ENCODE measurements at places on chromosomes 7 and 10. TPM values are rescaled to one million over a fixed set of nuclear protein-coding genes. Genes with fewer than 3 reads are reported as not detected.

Gene CALCR
- not detected for total RNA-seq

Gene PLOD3
- total RNA-seq, result 67.4 TPM

Gene SORBS1
- 16.8 TPM for total RNA-seq

Gene TMEM273
- total RNA-seq, result not detected

Gene GJD4
- not detected for total RNA-seq

Gene ELFN1
- 0.18 TPM for total RNA-seq

Gene OR2A1
- not detected for total RNA-seq

Gene TRIM74
- 1.4 TPM for total RNA-seq

Gene EBLN1
- total RNA-seq, result not detected

Gene CRYGN
- total RNA-seq, result not detected

Gene MKI67
- 22.9 TPM for total RNA-seq

Gene CABCOCO1
- total RNA-seq, result not detected

Gene ABCB1
- total RNA-seq, result 25.9 TPM

Gene MRC1
- not detected for total RNA-seq

Gene MLXIPL
- total RNA-seq, result 17.2 TPM

Gene PRLHR
- total RNA-seq, result not detected

Gene CHN2
- total RNA-seq, result 28.6 TPM

Gene PTPRN2
- total RNA-seq, result 1.7 TPM

Gene NUTM2B
- total RNA-seq, result 0.27 TPM

Gene PIP
- total RNA-seq, result not detected

Gene CHST3
- 18.7 TPM for total RNA-seq

Gene EPHA1
- total RNA-seq, result 17.1 TPM

Gene GALNT17
- not detected for total RNA-seq

Gene PRXL2A
- 57.4 TPM for total RNA-seq

Gene MRLN
- total RNA-seq, result not detected

Gene KIF11
- 62.8 TPM for total RNA-seq

Gene GRID2IP
- not detected for total RNA-seq

Gene ZNF485
- total RNA-seq, result 3.4 TPM

Gene CDHR1
- total RNA-seq, result not detected

Gene FAM20C
- 14.5 TPM for total RNA-seq

Gene SPACDR
- not detected for total RNA-seq

Gene C10orf105
- not detected for total RNA-seq

Gene CALD1
- total RNA-seq, result 61.2 TPM

Gene SPDYE5
- not detected for total RNA-seq

Gene TEX47
- total RNA-seq, result not detected

Gene ACSM6
- total RNA-seq, result not detected

Gene NKX6-2
- total RNA-seq, result not detected

Gene GPR146
- 2.0 TPM for total RNA-seq

Gene PLCE1
- 0.04 TPM for total RNA-seq

Gene DYNC1I1
- total RNA-seq, result 0.08 TPM

Gene ZNF736
- not detected for total RNA-seq

Gene NCAPG2
- total RNA-seq, result 46.3 TPM

Gene FOXP2
- total RNA-seq, result 0.04 TPM

Gene STEAP1
- total RNA-seq, result 24.2 TPM

Gene RET
- not detected for total RNA-seq

Gene ERCC6
- 11.8 TPM for total RNA-seq

Gene GNAT3
- not detected for total RNA-seq

Gene GIMAP2
- total RNA-seq, result 1.4 TPM

Measured in HepG2 (cell line).